ENCODE measurements at places on chromosomes 3 and 15.
A peak's percentile ranks its signal among the peaks of the same experiment; 100 is the strongest.

- no peak for DNase-seq
These were observed 45.0 kb upstream of the AKAP13 start for GRCh38 chr15:85335193-85335942.

GRCh38 chr3:151014501-151015018 lies 42.0 kb upstream of the CLRN1 start:
- DNase-seq = no peak

DNA sequence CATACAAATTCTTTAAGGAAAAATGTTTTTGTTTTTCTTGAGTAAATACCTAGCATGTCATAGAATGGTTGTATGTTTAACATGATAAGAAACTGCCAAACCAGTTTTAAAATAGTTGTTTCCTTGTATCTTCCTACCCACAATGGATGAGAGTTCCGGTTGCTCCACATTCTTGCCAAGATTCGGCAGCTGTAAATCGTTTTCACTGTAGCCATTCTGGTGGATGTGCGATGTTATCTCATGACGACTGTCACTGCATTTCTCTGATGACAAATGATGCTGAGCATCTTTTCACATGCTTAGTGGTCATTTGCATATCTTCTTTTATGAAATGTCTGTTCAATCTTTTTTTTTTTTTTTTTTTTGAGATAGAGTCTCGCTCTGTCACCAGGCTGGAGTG lies 36.6 kb upstream of the SH3GL3 start:
- no peak for DNase-seq

GRCh38 chr3:60743631-60744164 lies 507.6 kb downstream of the FHIT start:
- peak; percentile 36 for DNase-seq

GRCh38 chr3:151925419-151925818 lies 52.0 kb downstream of the SUCNR1 start:
- no peak for DNase-seq

DNA sequence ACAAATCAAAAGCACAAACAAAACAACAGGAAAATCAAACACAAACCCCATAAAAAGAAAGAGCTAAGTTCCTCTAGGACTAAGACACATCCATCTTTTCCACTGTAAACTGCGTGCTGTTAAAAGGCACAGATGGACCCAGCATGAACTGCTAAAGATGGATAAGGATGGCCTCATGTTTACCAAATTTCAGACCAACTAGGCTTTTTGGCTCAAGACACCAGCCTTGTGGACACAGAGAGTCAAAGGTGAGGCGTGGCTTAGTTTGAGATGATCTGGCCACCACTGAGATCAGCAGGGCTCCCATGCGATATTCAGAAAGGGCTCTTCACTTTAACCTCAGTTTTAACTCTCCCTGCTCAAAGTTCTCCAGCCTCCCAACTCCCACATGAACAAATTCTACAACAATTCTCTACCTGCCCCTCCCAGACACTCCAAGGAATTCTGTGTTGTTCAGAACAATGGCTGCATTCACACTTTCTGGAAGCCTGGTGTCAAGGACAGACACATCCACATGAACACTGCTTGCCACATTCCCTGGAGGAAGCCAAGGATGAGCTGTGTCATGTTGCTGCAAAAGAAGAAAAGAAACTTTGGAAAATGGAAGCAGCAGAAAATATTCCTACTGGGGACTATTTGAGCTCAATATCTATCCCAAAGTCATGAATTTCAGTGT lies 198.4 kb upstream of the LRRN1 start:
- no peak for DNase-seq

DNA sequence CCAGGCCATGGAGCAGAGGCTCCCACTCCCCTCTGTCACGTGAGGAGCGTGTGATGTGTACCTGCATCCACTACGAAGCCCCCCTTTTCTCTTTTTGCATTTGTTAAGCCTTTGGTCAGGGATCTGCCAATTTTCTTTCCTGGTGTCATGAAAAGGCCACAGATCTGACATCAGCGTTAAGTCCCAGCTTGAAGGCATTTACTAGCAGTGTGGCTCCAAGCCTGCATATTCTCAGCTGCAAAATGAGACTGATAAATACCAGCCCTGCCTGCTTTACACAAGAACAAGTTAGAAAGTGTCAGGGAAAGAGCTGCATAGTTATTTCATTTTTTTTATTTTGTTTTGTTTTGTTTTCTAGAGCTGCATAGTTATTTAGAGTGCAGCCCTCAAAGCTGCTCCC lies 2.3 kb upstream of the ANKRD63 start:
- no peak for DNase-seq

GRCh38 chr3:125395091-125395490 lies 20.0 kb upstream of the ZNF148 start:
- no peak for DNase-seq

DNA sequence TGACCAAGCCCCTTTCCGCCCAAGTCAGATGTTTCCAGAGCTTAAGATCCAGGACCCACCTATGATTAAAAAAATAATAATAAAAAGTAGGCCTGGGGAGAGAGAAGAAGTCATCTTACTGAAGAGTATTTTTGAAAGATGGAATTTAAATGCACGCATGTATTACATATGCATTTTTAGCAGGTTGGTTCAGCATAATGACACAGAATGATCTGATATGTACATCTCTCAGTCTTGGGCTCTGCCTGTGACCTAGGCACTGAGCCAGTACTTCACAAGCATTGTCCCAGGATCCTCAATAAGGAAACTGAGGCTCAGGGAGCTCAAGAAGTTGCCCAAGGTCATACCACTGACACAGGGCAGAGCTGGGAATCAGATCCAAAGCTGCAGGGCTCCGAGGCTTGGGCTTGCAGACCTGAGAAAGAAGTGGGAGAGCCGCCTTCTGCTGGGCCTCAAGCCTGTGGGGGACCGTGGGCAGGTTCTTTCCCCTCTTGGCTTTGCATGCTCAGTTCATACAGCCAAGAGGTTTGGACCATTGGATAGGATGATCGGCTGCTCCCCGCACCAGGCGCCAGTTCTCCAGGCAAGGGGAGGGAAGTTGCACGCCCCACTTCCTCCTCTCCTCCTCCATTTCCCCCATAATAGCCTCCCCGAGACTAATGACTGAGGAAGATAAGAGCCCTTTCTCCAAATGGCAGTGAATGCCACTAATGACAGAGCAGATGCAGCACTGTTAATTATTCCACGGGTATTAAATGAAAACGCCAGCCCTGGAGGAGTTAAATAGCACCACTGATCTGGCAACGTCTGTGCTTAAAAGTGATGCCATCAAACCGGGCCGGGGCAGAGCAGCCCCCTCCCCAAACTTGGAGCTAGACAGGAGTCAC lies 6.9 kb downstream of the SLC6A1 start:
- DNase-seq = no peak

GRCh38 chr3:143821862-143822261 lies 26.4 kb downstream of the SLC9A9 start:
- DNase-seq = no peak

GRCh38 chr3:156688632-156689452 lies 14.5 kb downstream of the TIPARP start:
- DNase-seq = no peak

DNA sequence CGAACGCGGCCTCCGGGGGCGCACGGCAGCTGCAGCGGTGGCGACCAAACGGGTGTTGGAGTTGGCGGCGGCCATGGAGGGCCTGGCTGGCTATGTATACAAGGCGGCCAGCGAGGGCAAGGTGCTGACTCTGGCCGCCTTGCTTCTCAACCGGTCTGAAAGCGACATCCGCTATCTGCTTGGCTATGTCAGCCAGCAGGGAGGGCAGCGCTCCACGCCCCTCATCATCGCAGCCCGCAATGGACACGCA lies 725 bp downstream of the FEM1B start:
- no peak for DNase-seq

DNA sequence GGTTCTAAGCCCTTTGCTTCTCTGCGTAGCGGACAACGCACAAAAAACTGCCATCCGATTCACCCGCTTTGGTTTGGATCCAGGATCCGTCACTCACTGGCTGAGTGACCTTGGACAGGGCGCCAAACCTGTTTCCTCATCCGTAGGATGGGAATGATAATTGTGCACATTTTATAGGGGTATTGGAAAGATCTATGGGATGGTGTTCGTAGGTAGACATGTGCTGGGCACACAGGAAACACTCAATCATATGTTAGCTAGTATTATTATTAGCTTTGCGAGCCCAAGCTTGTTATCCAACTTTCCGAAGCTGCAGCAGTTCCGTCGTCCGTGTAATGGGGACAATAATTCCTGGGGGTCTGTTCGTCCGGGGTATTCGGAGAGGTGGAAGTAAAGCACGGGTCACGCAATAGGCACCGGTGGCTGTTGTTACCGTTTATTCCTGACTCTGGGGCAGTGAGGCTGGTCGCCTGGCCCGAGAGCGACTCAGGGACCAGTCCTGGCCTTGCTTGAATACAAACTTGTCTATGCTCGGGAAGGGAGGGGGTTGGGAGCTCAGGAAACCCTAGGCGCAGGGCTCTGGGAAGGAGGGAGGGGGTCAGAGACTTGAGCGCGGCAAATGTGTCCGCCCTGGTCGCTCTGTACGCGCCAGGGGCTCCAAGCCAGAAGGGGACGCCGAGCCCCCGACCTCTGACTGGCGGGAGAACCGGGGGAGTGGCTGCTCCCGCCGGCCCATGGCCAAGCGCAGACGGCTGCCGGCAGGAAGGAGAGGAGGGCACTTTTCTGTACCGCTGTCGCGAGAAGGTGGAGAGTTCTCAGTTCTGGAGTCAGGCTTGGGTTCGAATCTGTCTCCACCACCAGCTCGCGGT lies 1.3 kb downstream of the SPSB4 start:
- no peak for DNase-seq

- DNase-seq = no peak
These were observed 135.1 kb upstream of the ICE2 start for GRCh38 chr15:60614028-60614427.

Data from NCI-H1417 treated with DMSO at 0.1 percent for 48 hours (cell line).